ENCODE measurements at places on chromosomes 6 and 20.
A peak's percentile ranks its signal among the peaks of the same experiment; 100 is the strongest.

DNA sequence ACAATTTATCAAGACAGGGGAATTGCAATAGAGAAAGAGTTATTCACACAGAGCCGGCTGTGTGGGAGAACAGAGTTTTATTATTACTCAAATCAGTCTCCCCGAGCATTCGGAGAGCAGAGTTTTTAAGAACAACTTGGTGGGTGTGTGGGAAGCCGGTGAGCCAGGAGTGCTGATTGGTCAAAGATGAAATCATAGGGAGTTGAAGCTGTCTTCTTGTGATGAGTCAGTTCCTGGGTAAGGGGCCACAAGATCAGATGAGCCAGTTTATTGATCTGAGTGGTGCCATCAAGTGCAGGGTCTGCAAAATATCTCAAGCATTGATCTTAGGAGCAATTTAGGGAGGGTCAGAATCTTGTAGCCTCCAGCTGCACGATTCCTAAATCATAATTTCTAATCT lies 50.0 kb upstream of the ECI2 start:
- no peak for DNase-seq

- no peak for DNase-seq
Measured at GRCh38 chr6:70973604-70974003, 16.7 kb upstream of the B3GAT2 start.

- no peak for DNase-seq
Measured at GRCh38 chr6:137332637-137333280, 113.6 kb upstream of the IFNGR1 start.

- DNase-seq: no peak
Measured at GRCh38 chr20:25856256-25856884, 159.7 kb upstream of the ZNF337 start.

DNA sequence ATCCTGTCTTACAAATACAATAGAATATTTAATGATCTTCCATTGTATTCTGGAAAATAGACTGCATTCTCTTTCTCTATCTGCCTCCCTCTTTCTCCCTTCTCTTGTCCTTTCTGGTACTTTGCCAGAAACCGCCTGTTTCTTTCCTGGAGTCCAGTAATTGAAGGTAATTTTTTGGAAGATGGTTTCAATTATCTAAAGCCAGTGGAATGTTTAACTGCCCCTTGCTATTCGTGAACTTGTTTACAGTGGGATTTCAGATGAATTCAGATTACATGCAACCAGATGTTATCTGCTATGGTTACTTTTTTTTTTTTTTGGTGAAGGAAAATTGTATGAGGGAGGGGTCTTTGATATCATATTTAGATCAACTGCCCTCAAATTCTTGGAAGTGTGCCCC lies 655.5 kb upstream of the FLRT3 start:
- peak; percentile 28 for DNase-seq

GRCh38 chr20:62860924-62861691 lies 514 bp downstream of the TCFL5 start:
- DNase-seq: peak; percentile 48

- DNase-seq: no peak
Measured at GRCh38 chr6:160217073-160217472, 41.5 kb downstream of the SLC22A2 start.

- DNase-seq: no peak
Measured at GRCh38 chr6:42939810-42940167, 10.5 kb downstream of the CNPY3 start.

- no peak for DNase-seq
Measured at GRCh38 chr6:29021434-29021833, 16.3 kb upstream of the ZNF311 start.

DNA sequence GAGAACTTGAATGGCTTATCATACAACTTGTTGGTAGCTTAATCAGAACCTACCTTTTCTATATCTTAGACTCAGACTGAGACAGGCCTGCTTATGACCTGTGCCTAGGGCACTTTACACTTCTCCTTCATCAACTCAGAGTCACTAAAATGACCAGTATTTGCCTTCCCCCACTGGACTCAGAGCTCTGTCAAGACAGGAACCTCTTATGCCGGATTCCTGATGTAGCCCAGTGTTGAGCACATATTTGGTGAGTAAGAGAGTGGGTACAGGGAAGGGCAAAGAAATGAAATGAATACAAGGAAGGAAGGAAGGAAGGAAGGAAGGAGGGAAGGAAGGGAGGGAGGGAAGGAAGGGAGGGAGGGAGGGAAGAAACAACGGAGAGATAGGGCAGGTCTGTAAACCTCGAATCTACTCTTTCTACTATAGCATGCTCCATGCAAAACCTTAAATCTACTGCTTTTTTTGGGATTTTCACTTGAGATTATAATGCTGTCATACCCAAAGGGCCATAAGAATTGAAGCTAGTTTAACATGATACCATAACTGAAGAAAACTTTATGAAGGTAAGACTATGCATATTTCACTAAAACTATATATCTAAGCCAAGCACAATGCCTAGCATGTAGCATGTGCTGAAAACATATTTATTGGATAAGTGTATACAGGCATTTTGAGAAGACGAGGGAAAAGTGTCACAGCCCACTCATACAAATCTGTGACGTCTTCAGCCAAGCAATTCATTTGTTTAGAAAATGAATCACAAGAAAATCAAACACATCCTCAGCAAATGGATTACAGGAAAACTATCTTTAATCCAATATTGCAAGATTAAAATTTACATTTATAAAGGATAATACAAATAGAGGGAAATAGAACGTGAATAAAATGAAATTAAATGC lies 89.9 kb downstream of the RFX6 start:
- DNase-seq: no peak

DNA sequence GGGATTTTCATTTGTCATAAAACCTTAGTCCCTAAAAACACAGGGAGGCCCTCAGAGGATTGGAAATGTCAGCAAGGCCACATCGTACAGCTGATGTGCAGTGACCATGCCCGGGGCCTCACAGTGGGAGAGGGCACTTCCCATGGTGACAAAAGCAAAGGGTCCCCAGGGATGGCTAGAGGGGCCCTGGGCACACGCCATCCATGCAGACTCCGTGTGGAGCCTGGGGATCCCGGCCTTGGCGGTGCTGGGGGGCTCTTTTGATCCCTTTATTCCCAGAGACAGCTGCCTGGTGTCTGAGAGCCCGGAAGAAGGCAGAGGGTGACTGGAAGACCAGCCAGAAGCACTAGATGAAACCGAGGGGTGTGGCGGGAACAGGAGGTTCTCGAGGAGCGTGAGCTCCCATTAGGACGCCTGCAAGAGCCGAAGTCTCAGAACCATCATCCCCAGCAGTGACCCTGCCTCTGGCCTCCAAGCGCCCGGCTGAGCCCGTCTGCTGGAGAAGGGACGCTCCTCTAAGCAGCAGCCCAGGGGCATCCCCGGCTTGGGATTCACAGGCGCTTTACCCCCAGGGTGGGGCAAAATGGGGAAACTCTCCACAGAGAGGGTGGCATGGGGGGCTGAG lies 49.1 kb upstream of the FRMD1 start:
- DNase-seq: no peak

DNA sequence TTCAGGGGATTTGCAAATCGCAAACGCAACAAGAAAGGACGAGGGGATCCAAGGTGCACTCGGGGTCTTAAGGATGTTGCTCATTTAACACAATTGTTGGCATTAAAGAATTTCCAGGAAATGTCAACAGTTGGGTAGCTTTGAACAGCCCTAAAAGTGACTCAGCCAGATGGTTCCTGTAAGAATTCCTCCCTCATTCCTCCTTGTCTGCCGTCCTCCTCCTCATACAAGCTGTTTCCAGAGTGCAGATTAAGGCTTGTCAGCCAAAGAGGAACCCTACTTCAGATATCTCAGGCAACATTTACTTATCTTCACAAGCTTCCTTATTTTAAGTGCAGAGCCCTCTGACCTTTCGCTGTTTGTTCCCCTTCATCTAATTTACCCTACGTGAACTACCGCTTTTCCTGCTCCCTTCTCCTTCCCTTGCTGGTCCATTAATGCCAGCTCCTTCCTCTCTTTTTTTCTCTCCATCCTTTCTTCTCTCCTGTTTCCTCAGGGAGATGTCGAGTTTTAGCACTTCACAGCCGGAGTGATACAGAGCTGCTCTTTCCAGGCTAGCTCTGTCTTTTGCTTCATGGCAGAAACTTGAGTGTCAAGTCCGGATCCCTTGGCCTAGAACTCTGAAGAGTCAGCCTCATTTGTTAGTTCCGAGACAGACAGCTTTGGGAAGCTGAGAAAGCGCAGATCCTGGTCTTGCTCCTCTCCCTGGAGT lies 26.1 kb upstream of the TBC1D7 start:
- DNase-seq: no peak

- no peak for DNase-seq
Measured at GRCh38 chr6:46850792-46851191, 57.6 kb downstream of the MEP1A start.

Measured in NCI-H146 (cell line).